ENCODE measurements at places on chromosomes 2 and 18. TPM values are rescaled to one million over a fixed set of nuclear protein-coding genes. Genes with fewer than 3 reads are reported as not detected.
A peak's percentile ranks its signal among the peaks of the same experiment; 100 is the strongest.

DNA sequence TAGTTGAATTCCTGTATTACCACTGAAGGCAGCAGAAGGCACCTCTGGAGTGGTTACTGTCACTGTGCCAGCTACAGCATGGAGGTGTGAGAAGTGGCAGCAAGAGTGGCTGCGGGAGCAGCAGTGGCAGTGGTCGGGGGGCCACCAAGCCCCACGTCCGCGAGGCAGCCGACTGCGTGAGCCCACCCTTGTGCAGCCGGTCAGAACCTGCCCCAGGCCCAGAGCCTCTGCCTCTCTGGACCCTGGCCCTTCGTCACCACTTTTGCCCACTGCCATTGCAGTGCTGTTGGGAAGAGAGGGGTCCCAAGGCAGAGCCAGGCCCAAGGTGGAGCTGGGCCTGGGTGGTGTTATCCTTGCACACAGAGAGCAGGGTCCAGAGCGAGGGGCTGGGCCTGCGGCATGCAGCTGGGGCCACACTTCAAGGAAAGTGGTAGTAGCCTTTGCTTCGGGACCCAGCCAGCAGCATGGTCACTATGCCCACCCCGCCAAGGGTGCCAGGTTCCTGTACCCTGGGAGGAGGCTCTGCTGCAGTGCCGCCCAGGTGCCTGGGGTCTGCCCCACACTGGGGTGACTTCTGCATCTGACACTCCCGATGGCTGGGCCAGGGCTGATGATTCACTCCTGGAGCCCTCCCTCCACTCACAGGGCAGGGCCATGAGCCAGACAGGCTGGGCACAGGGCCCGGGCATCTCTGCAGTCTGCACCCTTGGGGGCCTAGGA lies 450.1 kb upstream of the LRATD1 start:
- no peak for DNase-seq

DNA sequence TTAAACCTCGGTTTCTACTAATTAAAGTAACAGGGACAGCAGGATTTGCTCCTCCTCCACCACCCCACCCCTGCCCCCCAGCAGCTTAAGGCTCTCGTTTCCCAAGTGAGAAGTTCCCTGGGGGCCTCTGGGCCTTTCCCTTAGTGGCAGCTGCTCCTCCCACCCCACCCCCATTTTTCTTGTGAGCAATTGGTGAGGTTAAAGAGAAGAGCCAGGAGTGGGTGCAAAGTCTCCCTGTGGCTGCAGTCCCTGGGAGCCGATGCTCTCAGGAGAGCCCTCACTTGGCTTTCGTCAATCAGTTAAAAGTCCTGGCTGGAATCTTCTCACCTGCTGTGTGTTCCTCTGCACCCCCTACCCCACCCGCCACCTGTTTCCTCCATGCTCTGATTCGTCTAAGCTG lies 48.7 kb upstream of the AGAP1 start:
- DNase-seq = no peak

MARCHF4 gene
- not detected for total RNA-seq

- peak; percentile 34 for DNase-seq
These were observed 434.2 kb downstream of the MEIS1 start for GRCh38 chr2:66869076-66869475.

TSGA10 gene
- total RNA-seq = 10.5 TPM

DNA sequence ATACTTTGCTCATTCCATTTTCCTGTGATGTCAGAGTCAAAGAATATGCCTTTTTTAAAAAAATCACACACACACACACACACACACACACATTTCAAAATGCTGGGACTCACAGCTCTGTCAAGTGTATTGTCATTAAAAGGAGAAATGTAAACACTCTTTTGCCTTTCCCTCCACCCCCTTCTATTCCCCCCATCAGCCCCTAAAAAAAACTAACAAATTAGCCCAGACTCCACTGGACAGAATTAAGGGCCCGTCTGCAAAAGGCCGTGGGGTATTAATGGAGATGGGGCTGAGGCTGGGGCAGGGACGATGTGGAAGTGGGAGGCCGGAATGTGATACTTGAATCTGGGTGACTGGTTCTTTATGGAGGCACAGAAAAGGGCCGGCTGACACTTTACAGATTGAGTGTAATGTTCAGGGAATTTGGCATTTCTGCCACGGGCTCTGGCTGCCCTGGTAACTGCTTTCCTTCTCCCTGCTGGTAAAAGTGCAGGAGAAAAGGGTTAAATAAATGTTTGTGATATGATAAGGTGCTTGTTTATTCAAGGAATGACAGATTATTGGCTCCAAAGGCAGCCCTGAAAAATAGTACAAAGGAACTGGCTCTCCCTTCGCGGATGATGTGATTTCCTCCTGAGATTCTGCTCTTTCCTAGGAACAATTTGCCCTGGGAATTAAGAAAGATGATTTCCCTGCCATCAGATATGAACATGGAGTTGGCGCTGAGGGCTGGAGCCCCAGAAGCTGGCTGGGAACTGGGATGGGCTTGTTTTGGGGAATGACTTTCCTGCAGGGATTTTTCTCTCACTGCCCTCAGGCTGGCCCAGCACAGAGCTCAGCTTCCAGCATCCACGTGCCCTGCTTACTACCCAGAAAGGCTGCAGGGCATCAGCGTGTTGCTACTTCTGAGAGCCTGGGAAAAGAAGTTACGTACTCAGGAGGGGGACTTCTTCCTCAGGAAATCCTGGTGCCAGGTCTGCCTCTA lies 52.8 kb upstream of the CTAGE1 start:
- no peak for DNase-seq

- no peak for DNase-seq
These were observed 41.8 kb upstream of the NAB1 start for GRCh38 chr2:190607014-190607597.

- DNase-seq = no peak
These were observed 67.5 kb upstream of the MBOAT2 start for GRCh38 chr2:9071032-9071431.

PUM2 gene
- total RNA-seq = 43.4 TPM

DNA sequence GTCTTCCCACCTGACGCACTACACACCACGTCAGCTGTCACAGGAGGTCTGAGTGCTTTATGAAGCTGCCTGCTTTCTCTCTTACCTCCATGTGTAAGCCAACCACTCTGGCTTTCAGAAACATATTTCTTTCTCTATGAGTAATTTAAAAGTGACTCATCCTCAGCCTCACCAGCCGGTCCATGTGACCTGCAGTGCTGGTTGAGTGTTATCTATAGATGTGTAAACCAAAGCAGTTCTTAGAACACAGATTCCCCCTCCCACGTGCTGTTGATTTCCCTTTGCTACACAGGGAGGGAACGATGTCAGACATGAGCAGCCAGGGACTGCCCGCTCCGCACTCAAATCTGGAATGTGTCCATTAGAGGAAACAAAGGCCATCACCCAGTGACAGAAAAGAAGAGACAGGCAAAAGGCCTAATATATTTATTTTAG lies 157.8 kb downstream of the BCL2 start:
- DNase-seq = peak; percentile 81

DNA sequence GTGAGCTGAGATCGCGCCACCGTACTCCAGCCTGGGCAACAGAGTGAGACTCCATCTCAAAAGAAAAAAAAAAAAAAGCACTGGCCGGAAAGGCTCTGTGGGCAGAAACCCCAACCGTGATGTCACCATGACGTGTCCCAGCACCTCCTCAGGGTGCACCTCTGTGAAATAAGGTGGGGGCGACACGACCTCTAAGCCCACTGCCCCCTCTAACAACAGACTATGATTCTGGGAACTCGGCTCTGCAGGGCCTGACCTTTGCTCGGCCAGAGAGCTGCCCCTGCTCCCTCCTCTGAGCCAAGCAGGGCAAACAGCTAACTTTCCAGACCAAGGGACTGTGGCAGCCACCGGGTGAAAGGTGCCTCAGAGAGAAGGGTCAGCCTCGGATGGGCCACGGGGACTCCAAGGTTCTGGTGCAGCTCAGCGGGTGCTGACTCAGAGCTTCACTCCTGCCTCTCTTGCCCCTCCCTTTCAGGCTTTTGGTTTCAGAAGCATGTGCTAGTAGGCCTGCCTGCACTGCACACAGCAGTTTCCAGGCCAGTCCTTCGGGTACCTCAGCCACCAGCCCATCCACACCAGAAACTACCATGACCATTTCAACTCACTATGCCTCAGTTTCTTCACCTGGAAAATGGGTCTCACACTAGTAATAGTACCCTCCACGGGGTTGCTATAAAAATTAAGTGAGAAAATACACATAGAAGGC lies 8.0 kb downstream of the TMBIM1 start:
- no peak for DNase-seq

RAB27B gene
- not detected for total RNA-seq

TTL gene
- total RNA-seq = 66.6 TPM
